Activated naive CD4-positive, alpha-beta T cell treated with anti-CD3 and anti-CD28 coated beads, Interleukin-2, amount 50 U/mL, for 72 hours (primary cell): ENCODE measurements at places on chromosomes 5 and 9. TPM values are rescaled to one million over a fixed set of nuclear protein-coding genes. Genes with fewer than 3 reads are reported as not detected.

DNA sequence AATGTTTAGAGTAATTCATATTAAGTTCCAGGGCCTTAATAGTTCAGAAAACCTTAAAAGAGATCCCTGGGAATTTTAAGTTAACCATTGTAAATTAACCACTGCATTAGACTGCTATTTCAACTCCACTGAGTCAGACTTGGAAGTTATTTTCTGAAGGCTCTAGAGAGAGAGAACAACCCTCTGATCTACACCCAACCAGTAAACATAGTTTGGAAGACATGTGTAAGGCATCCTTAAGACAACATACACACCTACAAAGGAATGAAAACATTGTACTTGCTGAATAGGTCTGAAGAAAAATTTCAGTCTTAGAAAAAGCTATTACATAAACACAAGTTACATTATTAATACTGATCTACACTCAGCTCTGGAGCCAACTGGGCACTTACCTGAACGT lies 158.2 kb upstream of the FST start:
- DNase-seq: no peak

CFAP77 gene
- total RNA-seq: not detected

PCDHB14 gene
- total RNA-seq: not detected

VCAN gene
- 0.11 TPM for total RNA-seq

DNA sequence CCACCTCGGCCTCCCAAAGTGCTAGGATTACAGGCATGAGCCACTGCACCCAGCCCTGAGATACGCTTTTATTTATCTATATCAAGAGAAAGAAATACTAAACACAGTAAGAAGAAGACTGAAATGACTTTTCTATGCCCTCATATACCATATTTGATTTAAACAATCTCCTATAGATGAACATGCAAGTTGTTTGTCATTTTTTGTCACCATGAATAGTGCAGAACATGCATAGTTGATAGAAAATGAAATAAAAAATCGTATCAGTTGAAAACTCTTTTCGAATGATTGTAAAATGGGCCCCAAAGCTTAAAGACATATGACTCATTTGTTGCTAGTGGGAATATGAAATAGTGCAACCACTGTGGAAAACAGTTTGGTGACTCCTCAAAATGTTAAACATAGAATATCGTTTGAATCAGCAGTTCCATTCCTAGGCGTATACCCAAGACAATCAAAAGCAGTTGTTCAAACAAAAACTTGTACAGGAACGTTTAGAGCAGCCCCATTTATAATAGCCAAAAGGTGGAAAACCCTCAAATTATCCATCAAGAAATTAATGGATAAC lies 61.4 kb upstream of the ANKH start:
- no peak for DNase-seq

- DNase-seq: no peak
These were observed 1683.2 kb downstream of the MAT2B start for GRCh38 chr5:165188556-165189175.

DNA sequence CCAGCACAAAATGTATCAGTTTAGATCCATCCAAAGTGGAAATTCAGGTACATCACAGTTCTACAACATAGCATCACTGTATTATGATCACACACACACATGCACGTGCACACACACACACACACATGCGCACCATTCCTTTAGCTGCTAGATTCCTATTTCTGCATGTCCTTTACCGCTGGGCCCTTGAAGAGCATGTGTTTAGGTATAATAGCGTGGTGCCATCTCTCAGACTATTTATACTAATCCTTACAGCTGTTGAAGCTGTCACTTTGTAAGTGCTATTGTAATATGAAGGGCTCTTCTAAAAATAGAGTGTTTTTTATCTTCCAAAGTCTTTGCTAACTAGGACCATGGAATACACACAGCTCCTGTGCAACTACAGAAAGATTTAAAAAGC lies 308.8 kb upstream of the TRPC7 start:
- no peak for DNase-seq
